ENCODE measurements at places on chromosomes 6 and 20. TPM values are rescaled to one million over a fixed set of nuclear protein-coding genes. Genes with fewer than 3 reads are reported as not detected.

TFAP2B gene
- total RNA-seq, result not detected

PPP1R3G gene
- 1.2 TPM for total RNA-seq

DCDC2 gene
- total RNA-seq, result not detected

NTSR1 gene
- total RNA-seq, result 0.27 TPM

SMIM13 gene
- total RNA-seq, result 12.4 TPM

PLTP gene
- total RNA-seq, result 13.7 TPM

SYCP2L gene
- total RNA-seq, result not detected

ETV7 gene
- 0.27 TPM for total RNA-seq

HDGFL1 gene
- total RNA-seq, result not detected

SLC22A2 gene
- not detected for total RNA-seq

UQCC2 gene
- 23.3 TPM for total RNA-seq

LY6G6D gene
- total RNA-seq, result not detected

KCNK16 gene
- total RNA-seq, result not detected

AK9 gene
- total RNA-seq, result 6.4 TPM

ZNF217 gene
- total RNA-seq, result 17.5 TPM

HBS1L gene
- 133 TPM for total RNA-seq

TREM2 gene
- total RNA-seq, result not detected

GPR6 gene
- not detected for total RNA-seq

HLA-DPA1 gene
- total RNA-seq, result 3.5 TPM

MPC1 gene
- total RNA-seq, result 21.5 TPM

FUT9 gene
- not detected for total RNA-seq

CENPW gene
- 23.6 TPM for total RNA-seq

ZNF831 gene
- total RNA-seq, result not detected

UBE2C gene
- total RNA-seq, result 9.7 TPM

ESR1 gene
- total RNA-seq, result under 0.01 TPM

PTPRK gene
- 45.1 TPM for total RNA-seq
